Daoy (cell line): ENCODE measurements at places on chromosomes 12 and 14. TPM values are rescaled to one million over a fixed set of nuclear protein-coding genes. Genes with fewer than 3 reads are reported as not detected.

TBX3 gene
- total RNA-seq: 13.7 and 15.3 TPM in 2 replicates

EIF2B1 gene
- 160 and 315 TPM in 2 replicates for total RNA-seq

SPRYD4 gene
- total RNA-seq: 2.9 and 3.2 TPM in 2 replicates

ABCC9 gene
- 0.03 and 0.06 TPM in 2 replicates for total RNA-seq

MYF5 gene
- total RNA-seq: not detected in 2 replicates
